ENCODE measurements at places on chromosomes 5 and 9.

DNA sequence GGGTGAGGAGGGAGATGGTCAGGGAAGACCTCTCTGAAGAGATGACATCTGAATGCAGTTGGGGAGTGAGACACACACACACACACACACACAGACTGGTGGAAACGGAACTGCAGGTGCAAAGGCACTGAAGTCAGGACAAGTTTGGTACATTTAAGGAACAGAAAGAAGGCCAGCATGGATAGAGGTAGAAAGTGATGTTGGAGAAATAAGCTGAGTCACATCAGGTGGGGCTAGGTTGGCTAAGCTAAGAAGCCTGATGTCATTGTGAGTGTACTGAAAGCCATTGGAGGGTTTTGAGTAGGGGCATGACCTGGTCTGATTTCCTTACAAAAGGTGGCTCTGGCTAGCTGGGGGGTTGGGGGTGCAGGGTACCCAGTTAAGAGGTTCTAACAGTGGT is 3.1 kb downstream of the BSPRY start:
- no peak for DNase-seq

GRCh38 chr9:3783156-3783555 is 257.4 kb upstream of the RFX3 start:
- no peak for DNase-seq

- DNase-seq, result no peak
Measured at GRCh38 chr9:122217640-122218039, 11.1 kb downstream of the LHX6 start.

DNA sequence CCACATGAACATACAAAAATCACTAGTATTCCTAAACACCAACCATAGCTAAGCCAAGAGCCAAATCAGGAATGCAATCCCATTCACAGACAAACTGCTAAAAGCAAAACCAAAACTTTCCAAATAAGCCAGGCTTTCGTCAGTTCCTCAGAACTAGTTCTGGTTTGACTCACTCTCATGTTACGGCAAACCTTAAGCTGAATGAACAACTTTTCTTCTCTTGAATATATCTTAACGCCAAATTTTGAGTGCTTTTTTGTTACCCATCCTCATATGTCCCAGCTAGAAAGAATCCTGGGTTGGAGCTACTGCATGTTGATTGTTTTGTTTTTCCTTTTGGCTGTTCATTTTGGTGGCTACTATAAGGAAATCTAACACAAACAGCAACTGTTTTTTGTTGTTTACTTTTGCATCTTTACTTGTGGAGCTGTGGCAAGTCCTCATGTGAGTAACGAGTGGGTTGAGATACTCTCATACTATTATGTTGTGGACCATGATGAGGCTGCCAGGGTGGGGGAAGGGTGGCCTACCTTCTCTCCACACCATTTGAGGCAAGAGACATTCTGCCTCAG is at the start of gene PDCD1LG2:
Gene PDCD1LG2 (plus strand): TSS at position 172 of the 572 bp plus-strand sequence. CDS start 12,016 bp downstream, outside the sequence.
- DNase-seq, result no peak

DNA sequence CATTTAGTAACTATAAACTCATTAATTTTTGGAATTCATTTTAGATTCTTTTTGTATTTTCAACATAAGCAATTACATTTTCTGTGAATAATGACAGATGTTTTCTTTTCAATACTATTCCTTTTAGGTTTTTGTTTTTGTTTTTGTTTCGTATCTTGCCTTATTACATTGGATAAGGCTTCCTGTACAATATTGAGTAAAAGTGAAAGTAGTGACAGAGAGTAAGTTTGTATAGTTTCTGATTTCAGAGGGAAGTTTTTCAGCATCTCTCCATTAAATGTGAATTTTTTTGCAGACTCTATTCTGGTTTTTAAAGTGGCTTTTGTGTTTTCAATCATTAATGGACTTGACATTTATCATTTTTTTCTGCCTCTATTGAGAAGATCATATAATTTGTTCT is 12.8 kb upstream of the CAMK4 start:
- DNase-seq, result no peak

Data from activated gamma-delta T cell treated with Interleukin-2 at 50 U/mL for 16 hours (primary cell).